Activated T-cell treated with anti-CD3 and anti-CD28 coated beads, Interleukin-2, amount 50 U/mL, for 72 hours (primary cell): ENCODE measurements at places on chromosomes 4 and X.

DNA sequence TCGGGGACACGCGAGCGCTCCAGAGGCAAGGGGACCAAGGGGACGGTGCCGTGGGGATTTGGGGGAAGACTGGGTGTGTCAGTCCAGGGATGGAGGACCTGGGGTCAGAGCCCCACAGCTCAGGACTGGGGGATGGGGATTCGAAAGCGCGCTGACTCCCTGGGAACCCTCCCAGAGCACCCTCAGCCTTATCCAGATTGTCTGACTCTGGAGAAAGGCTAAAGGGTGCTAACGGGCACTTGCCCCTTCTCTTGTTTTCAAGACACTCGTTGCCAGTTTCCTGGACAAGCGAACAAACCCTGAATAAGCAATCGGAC, 1.1 kb downstream of the DOCK11 start:
- DNase-seq: no peak

- DNase-seq: no peak
Observed at GRCh38 chrX:54540289-54540688, 10.3 kb downstream of the GNL3L start.

DNA sequence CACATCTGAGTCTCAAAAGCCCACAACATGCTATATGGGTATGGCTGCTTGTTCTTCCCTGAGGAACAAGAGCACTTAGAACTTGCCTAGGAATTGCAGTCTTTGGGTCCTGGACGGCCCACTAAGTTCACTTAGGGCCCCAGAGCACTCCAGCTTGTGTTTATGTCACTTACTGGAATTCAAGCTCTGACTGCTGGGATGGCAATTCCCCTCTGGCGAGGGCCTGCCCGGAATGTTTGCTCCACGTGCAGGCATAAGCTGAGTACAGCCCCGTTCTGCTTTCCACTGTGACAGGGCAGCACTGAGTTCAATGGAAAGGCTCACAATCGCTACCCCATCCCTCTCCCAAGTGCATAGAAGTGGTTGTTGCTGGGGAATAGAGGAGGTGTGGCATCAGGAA, 25.9 kb upstream of the RASSF6 start:
- DNase-seq: no peak

DNA sequence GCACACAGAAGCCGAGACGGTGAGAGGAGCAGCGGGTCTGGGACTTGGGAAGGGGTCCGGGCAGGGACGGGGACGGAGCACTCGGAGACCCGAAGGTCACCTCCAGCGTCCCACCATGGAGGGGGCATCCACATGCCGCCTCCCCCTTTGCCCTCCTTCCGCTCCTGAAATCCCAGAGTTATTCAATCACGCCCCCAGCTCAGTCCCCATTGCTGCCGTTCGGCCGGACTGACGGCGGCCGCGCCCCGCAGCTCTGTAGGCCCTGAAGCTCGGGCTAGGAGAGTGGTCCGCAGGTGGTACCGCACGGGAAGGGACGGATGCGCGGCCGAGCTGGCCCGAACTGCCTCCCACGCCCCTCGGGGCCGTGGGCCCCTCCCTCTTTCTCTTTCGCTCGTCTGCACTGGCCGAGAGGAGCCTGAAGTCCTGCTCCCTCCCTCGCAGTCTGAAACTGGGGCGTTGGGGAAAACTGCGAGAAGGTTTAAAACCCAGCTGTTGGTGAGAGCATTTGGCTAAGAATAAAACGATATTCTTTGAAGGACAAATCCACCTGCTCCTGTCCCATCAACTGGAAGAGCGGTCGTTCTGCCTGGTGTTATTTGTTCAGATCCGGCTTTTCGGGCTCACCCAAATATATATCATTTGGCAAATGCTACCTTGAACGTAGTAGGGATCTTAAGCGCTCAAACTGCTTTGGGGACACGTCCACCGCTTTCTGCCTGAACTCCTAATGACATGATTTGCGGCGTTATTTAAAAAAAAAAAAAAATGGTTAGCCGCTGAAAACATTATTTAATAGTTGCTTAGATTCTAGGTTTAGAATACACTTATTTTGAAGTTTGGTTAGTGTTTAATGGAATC, 719 bp downstream of the USO1 start:
- DNase-seq: peak; percentile 78

GRCh38 chrX:134144231-134144630, 92.8 kb upstream of the CCDC160 start:
- peak; percentile 2 for DNase-seq

DNA sequence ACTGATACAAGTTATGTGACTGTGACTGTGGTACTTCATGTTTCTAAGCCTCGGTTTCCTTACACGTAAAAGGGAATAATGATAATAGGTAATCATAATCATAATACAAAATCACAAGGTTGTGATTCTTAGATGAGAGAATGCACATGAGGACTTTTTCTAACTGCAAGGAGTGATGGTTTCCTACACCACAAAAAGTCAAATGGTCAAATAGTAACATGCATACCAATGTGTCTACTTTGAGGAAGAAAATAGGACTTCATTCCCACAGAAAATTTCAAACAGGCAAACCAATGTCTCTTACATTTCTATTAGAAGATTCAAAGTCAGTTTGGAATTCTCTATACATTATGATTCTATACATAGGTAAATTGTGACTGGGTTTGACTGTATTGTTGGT, 368.7 kb upstream of the FTHL17 start:
- no peak for DNase-seq

DNA sequence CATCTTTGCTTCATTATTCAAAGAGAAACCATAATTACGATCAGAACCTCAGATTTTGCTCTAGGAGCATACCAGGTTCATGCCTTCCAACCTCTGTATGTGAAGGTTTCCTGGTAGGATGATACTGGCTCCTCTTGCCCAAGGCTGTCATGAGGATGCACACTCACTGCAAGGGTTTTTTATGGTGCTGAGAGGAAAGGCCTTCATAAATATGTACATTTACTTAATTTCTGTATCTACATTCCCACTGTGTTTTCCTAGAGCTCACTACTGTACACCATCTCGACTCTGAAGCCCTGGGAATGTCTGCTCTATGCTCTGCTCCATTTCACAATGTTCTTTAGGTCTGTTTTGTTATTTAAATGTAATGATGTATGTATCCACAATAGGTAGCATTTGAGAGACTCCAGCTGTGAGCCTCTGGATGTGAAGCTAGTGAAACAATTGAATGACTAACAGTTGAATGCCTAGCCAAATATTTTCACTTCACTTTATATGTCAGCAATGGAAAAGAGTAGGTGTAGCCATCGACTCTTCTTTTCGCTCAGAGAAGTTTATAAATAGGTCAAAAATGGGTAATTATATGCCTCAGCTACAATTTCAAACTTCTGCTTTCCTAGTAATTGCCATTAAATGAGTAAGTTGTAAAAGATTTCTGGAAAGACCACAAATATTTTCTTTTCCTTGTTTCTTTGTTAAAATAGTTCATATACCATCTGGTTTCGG, 228.0 kb downstream of the PALLD start:
- no peak for DNase-seq

- DNase-seq: no peak
Observed at GRCh38 chr4:107388736-107389274, 331.2 kb downstream of the PAPSS1 start.

- no peak for DNase-seq
Observed at GRCh38 chrX:115399306-115399705, 109.8 kb downstream of the LUZP4 start.

- no peak for DNase-seq
Observed at GRCh38 chr4:92305148-92305877, 1.5 kb downstream of the GRID2 start.

DNA sequence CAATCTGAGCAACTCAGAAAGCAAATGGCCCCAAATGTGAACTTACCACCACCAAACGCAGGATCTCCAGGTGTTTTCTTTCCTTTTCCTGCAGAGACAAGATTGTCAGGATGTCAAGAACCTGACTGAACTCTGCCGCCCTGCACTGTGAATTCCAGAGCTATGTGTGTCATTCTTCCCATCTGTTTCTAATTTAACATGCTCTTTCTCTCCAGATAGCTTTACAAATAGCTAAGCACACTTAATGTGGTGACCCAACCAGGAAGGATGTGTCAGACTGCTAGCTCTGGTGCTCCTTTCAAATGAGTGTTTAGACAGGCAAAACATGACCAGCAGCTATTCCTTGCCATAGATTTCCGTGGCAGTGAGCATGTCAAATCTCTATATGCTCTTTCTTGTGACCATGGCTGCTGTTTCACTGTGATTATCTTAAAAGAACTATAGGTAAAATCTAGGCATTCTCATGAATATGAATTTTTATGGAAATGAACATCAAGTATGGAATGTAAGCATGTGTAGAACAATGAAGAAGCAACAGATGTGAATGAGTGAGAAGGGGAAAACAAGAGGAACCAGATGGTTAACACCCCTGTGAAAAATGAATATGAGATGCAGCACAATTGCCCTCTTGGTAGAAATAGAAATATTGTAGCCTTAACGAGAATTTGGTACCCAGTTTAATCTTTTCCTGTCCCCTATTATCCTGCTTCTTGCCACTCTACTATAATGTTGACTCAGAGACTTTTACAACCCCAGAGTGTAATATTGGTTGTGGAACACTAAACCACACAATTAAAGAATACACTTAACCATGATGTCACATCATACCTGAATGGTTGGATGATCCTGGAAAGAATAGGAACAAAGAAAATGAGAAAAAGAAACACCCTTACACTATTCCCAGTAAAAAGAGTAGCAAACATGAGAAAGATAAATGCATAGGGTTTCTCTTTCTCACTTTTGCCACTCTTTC, 247.8 kb upstream of the DKK2 start:
- DNase-seq: no peak

- DNase-seq: no peak
Observed at GRCh38 chr4:70365479-70365878, 4.9 kb downstream of the SMR3A start.

- no peak for DNase-seq
Observed at GRCh38 chr4:156439576-156440200, 486.0 kb upstream of the CTSO start.

GRCh38 chr4:26434030-26434639, 56.1 kb downstream of the CCKAR start:
- no peak for DNase-seq

DNA sequence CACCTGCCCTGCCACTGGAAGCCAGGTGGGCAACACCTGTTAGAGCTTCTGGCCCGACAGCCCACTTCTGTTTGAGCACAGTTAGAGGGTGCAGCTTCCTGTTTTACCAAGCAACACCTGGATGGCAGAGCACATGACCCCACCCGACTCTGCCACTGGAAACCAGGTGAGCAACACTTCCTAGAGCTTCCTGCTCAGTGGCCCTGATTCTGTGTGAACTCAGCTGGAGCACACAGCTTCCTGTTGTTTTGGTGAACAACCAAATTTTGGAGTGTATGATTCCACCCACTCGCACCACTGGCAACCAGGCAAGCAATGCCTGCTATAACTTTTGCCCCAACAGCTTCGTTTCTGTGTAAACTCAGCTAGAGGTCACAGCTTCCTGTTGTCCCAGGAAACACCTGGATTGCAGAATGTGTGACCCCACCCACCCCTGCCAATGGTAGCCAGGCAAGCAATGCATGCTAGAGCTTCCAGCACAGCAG, 163.8 kb upstream of the KLF8 start:
- no peak for DNase-seq

DNA sequence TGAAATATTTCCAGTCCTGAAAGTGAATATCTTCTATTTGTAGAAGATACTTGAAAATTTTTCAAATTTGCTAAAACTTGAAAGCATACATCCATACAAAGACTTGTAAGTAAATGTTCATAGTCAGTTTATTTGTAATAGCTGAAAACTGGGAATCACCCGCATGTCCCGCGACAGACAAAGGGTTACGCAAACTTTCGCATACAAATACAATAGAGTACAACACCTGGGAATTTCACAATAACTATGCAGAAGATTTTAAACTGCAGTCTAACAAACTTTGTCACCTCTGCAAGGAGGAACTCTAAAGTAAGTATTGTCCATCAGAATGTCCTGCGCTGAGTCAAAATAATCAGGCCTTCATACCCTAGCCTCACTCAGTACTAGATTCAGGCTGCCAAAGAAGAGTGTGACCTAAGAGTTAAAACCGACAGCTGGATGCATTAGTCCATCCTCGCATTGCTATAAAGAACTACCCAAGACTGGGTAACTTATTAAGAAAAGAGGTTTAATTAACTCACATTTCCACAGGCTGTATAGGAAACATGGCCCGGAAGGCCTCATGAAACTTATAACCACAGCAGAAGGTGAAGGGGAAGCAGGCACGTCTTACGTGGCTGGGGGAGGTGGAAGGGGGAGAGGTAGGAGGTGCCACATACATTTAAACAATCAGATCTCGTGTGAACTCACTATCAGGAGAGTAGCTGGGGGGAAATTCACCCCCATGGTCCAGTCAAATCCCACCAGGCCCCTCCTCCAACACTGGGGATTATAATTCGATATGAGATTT, 60.4 kb downstream of the MMRN1 start:
- DNase-seq: no peak

GRCh38 chr4:72207196-72207595, 175.4 kb downstream of the NPFFR2 start:
- no peak for DNase-seq

DNA sequence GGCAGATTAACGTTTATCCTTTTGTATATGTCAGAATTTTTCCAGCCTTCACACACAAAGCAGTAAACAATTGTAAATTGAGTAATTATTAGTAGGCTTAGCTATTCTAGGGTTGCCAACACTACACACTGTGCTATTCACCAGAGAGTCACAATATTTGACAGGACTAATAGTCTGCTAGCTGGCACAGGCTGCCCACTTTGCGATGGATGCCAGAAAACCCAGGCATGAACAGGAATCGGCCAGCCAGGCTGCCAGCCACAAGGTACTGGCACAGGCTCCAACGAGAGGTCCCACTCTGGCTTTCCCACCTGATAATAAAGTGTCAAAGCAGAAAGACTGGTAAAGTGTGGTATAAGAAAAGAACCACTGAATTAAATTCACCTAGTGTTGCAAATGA, 94.8 kb downstream of the TET2 start:
- DNase-seq: no peak

DNA sequence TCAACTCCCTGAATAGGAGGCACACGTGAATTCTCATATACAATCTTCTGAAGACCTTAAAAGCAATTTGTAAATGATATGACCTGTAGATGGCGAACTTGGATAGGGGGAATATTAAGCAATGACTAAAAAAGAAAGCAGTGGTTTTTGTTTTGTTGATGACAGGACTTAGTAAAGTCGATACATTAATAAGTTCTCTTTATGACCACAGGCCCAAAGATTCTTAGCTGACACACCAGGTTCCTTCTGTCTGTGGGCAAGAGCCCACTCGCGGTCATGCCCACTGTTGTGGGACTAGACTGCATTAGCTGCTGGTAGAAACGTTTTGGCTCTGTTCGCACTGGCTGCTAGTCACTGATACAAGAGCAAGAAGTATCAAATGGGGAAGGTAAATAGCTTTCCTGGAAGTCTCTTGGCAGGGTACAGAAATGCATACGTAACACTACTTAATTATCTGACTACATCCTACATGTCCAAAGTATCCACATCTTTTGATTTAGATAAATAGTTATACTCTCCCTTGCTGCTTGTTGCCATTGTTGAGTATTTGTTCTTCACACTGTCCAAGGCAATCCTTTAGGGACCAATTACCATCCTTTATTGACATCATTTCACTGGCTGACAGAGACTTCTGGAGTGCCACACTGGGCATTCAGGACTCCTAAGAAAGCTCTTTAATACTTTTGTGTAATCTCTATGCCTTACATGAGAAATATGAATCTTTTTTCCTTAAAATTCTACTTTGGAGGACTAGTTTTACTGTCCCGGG, 31.0 kb downstream of the ALPK1 start:
- peak; percentile 11 for DNase-seq

- no peak for DNase-seq
Observed at GRCh38 chr4:53531585-53532224, 59.6 kb downstream of the LNX1 start.

GRCh38 chrX:111007238-111007637, 88.8 kb upstream of the PAK3 start:
- DNase-seq: no peak
